CD4-positive, alpha-beta T cell treated with Interferon gamma for 1 hour (primary cell): ENCODE measurements at places on chromosomes 4 and X.

DNA sequence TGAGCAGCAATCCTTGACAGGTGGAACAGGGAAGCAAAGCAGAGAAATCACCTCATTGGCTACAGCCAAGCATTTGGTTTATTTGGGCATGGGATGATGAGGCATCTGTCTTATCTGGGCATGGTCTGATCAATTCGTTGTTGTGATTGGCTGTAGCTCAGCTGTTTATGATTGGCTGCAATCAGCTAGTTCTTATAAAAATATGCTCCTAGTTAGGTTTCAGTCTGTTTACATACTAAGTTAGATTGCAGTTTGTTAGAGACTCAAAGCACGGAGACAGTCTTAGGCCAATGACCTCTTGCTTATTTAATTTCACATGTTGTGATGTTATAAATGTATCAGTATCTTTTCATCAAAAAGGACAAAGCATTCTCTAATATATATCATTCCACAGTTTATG lies 312.0 kb downstream of the PDGFC start:
- DNase-seq, result no peak

GRCh38 chr4:153488006-153488891 lies 22.1 kb downstream of the TMEM131L start:
- peak; percentile 75 for DNase-seq

- no peak for DNase-seq
These were observed 41.9 kb upstream of the RELL1 start for GRCh38 chr4:37728064-37728463.

- peak; percentile 30 for DNase-seq
These were observed 4.3 kb downstream of the PNCK start for GRCh38 chrX:153669174-153669890.

- no peak for DNase-seq
These were observed 136.1 kb downstream of the STIM2 start for GRCh38 chr4:26996745-26997144.

DNA sequence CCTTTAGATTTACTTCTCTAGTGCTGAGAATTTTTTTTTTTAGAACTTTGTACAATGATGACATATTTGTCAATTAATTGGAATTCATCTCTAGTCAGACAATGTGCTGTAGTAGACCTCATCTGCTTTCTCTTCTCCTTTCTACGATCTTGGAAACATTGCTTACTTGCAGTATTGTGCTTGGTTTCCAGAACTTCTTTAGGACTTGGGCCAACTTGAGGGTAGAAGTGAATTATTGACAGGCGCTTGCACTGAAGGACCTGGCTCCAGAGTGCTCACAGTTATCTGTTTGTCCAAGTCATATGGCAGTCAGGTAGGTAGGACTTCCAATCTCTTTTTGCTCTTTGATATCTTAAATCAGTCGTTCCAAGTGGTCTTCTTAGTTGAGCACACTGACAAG lies 39.6 kb downstream of the FNIP2 start:
- DNase-seq, result no peak

DNA sequence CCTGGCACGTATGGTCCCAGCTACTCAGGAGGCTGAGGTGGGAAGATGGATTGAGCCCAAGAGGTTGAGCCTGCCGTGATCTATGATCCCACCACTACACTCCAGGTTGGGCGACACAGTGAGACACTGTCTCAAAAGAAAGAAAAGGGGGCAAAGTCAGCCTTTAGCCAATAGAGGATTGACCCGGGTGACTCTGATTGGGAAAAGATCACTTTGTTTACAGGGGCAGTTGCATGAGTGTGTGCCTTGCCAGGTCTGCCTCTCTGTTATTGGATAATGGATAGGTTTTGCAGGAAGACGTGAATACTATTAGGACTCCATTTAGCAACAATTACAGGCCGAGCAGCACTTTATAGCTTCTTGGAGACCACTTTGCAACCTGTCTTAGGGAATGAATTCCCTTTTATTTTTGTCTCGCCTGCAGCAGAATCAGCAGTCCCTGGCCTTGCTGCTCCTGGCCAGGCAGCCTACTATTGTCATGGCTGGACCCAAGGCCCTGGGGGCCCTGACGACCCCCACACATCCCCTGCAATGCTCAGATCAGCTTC lies 103.2 kb upstream of the PSAPL1 start:
- no peak for DNase-seq

DNA sequence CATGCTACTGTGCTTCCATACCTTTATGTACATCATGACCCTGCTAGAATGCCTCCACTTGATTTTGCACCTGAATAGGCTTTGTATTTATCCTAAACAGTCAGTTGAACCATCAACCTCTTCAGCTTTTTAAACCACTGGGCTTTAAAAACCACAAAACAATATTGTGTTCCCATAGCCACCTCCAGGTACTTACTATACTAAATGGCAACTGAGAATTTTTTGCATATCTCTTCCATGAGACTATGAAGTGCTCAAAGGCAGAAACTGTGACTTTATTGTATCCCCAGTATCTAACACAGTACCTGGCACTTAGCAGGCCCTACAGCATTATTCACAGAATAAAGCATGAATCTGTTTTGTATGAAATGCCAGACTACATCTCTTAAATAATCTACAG lies 39.7 kb downstream of the ANAPC10 start:
- no peak for DNase-seq

DNA sequence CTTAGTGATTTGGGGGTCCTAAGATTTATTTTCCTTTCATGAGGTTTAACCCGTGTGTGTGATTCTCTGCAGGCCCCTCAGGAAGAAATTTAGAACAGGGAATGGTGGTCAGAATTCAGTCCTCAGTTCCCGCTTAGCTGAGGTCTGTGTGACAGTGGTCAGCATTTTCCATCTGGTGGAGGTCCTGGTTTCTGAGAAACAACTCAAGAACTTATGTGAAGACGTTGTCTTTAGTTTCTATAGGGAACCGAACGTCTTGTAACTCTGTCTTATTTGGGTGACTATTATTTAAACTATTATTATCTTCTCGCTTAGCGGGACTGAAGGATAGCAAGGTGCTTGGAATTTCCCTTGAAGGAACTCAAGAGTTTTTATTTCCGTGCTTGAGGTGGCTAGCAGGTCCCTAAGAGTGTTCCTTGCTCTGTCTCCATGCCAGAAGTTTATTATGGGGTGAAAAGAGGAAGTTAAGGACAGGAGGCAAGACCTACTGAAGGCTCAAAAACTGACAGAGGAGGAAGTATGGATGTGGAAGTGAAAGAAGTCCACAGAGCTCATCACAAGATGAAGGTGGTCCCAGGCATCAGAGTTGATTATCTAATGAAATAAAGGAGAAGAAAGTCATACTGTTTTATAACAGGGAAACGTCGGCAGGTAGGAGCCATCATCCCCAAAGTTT lies 9.4 kb downstream of the MGST2 start:
- peak; percentile 12 for DNase-seq

- no peak for DNase-seq
These were observed 2.2 kb downstream of the SLITRK4 start for GRCh38 chrX:143633461-143634308.

DNA sequence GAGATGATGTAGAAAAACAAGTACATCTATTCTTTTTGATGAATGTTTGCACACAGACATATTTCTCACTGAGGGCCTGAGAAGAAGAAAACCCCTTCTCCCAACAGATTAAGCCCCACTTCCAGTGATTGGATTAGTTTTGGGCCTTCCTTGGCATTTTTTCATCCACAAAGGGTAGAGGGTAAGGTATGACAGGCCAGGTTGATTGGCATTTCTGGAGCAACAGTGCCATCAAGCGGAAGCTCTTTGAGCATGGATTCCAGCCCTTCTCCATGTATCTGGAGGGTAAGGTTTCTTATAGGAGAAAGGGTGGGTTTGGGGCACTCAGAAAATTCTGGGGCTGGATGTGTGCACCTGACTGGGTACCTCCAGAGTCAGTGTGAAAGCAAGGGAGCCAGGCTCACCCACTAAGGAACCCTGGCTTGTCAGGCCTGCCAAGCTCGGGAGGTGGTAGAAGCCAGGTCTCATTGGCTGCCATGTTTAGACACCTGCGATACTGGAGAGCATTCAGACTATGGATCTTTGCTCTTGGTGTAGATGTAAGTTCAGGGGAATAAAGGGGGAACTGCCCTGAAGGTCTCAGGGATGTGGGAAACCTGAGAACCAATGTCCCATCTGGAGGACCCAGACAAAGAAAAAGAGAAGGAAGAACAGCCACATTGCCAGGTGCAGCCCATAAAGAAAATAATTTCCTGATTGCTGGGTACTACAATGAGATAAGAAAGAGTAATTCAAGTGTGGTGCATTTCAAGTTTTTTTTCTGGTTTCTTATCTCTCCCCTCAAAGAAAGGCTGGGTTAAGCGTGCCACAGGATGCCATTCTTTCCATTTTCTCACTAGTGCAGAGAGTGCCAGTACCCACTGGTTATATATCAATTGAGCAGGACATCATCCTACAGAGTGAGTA lies 222.3 kb upstream of the AGTR2 start:
- no peak for DNase-seq

DNA sequence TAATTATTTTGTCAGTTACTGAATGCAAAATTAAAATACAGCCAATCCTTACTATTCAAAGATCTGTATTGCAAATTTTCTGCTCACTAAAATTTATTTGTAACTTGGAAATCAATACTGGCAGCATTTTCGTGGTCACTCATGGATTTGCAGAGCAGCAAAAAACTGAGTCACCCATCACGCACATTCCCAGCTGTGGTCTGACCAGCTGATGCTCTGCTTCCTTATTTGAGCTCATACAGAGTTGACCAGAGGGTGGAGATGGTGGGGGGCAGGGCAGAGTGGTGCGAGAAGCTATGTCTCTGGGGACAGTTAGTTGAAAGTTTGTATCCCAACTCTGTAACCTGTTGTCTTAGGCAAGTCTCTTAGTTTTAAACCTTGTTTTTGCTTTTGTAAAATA lies 214.8 kb downstream of the SPCS3 start:
- no peak for DNase-seq

DNA sequence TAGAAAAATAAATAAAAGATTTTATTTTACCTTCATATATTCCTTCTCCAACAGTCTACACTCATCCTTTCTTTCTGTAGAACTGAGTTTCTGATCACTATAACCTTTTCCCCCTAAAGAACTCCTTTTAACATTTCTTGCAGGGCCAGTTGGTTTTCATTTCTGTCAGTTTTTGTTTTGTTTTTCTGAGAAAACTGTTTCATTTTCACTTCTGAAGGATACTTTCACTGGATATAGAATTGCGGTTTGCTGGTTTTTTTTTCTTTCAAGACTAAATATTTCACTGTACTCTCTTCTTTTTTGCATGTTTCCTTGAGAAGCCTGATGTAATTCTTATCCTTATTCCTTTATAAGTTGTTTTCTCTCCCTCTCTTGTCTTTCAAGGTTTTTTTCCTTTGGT lies 90.4 kb upstream of the EOLA2 start:
- DNase-seq, result no peak

DNA sequence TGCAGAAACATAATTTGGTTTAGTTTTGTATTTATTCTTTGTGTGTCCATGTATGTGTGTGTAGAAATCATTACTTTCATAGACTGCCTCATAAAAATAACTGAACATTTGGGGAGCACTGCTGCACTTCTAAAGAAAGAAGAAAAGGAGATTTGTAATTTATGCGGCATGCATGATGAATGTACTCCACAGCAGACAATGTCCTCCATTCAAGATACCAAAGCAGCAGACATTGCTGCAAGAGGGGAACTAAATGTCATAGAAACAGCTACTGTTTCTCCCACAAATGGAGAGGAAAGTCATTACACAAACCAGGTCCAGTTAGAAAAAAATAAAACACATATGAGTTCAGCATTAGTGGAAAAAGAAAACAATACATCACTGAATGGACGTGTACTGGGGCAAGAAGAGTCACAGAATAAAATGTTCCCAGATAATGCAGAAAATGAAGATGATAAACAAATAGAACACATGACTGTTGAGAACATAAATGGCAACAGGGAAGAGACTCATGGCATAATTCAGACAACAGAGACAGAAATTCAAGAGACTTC lies 2.6 kb downstream of the DTHD1 start:
- no peak for DNase-seq

- DNase-seq, result no peak
These were observed 68.7 kb upstream of the NDST3 start for GRCh38 chr4:117965622-117966021.

- DNase-seq, result no peak
These were observed 45.1 kb upstream of the FGF2 start for GRCh38 chr4:122781486-122781885.
